T-cell (primary cell): ENCODE measurements at places on chromosomes 12 and 14.

DNA sequence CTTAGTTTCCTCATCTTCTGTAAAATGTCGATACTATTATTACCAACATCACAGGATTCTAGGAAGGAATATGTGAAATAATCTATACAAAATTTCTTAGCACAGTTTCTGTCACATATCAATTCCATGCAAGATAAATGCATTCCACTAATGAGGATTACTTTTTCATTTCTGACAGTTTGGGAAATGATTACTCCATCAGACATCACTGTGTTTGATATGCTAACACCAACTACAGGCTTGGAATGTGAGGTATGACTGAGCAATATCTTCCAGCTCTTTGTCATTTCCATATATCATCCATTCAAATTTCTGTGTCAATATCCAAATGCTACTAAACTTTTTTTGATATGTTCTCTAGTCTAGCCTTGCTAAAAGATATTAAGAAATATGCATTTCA lies 111.2 kb upstream of the PTPRQ start:
- DNase-seq, result no peak

DNA sequence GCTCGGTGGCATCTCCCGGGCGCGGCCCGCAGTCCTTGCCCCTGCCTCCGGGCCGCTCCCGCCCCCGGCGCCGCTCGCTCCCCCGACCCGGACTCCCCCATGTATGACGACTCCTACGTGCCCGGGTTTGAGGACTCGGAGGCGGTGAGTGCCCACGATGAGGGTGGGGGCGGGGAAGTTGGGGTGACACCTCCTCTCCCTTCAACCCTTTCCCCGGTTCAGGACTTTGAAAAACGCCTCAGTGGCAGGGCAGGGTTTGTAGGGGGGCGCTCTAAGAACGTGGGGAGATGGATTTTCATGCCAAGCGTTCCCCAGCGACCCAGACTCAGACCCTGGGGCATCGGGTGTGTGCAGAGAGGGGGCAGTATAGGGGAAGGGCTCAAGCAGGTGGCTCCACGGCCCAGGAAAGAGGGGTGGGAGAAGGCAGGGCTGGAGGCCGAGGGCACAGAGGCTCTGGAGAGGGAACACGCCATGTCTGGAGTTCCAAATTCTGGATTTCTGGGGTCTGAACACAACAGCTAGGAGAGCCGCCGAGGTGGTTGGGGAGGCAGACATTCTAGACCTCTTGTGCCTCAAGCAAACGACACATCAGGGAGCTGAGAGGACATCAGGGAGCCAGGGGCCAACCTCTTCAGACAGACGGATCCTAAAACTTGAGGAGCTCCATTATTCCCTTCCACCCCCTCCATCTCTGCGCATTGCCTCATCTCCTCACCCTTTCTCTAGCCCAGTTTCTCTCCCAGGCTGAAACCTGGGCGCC lies 715 bp downstream of the CACNB3 start:
- DNase-seq, result peak; percentile 36

DNA sequence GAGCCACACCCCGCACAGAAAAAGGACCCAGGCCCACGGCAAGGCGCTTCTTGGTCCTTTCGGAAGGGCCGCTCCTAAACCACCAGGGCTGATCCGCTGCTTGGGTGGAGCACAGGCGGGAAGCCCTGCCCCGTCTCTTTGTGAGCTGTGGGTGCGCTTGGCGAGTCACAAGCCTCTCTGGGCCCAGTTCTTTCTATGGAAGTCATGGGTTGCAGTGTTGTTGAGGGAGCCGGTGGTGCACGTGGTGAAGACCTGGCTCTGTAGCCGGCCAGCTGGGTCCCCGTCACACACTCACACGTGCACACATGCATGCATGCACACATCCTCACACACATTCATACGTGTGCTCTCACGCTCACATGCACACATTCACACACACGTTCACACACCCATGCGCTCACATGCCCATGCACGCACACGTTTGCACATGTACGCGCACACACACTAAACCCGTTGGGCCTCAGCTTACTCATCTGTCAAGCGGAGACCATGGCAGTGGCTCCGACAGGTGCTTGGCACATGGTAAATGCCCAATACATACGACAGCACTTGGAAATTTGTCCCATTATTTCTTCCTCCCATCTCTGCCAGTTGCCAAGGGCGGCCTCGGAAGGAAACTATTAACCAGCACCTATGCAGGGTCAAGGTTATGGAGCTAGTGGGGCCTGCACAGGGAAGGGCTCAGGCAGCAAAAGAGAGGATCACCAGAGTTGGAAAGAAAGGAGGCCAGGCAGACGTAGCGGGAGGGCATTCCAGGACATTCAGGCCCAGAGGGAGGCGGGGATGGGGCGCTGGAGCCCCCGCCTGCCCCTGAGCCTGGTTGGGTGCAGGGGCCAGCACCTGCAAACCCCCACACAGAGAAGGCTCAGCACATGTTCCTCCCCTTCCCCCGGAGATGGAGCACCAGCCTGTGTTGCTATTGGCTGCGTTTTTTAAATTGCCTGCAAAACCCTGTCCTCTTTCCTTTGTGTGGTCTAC lies 96.9 kb downstream of the SETD3 start:
- no peak for DNase-seq

DNA sequence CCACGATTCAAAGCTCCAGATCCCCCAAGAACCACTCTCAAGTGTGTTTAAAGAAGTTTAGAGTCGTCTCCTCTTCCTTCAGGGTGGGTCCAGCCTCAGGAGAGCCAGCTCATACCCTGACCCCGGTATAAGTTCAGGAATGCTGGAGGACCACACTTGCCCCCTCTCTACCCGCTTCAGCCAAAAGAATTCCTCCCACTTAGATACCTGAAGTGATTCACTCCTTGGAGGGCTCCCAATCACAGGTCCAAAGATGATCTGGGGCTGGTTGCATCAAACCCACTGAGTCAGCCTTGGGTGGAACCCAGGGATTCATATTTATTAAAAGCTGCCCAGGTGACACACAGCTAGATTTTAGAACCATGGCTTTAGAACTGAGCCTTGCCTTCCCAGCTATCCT lies 133.5 kb upstream of the PARP11 start:
- DNase-seq, result no peak

DNA sequence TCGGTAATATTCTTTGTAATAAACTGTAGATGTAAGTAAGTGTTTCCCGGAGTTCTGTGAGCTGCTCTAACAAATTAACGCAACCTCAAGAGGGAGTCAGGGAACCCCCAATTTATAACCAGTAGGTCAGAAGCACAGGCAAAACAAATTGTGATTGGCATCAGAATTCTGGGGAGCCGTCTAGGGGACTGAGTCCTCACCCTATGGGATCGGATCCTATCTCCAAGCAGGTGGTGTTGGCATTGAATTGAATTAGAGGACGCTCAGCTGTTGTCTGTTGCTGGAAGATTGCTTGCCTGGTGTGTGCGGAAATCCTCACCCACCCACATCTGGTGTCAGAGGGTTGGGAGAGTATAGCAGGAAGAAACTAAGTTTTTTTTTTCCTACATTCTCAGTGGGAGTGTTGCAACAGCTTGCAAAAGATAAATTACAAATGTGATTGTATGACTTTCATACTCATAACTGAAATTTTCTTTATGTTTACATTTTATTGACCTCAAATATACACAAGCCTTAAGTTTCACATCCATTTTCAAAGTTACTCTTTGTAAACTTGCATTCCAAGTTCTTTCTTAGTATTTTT lies 5.5 kb downstream of the TMEM52B start:
- no peak for DNase-seq

DNA sequence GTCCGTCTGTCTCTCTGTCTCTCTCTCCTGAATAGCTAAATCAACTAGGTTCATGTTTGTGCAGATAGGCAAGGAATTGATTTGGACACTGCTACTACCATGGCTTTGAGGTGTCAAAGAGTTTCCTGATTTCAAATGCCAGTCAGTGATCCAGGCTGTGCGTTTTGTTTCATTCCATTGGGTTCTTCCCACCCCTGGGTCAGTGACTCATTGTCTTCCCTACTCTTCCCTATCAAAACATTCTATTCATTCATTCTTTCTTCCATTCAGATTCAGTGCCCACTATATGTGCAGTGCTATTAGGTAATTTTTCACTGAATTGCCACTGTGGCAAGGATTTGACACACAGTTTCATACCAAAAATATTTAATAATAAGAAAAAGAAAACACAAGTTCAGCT lies 50.4 kb downstream of the RPH3A start:
- no peak for DNase-seq

GRCh38 chr12:113384778-113385177 lies 18.9 kb downstream of the SDS start:
- no peak for DNase-seq

- DNase-seq, result no peak
These were observed 44.6 kb upstream of the VRK1 start for GRCh38 chr14:96752594-96752993.

DNA sequence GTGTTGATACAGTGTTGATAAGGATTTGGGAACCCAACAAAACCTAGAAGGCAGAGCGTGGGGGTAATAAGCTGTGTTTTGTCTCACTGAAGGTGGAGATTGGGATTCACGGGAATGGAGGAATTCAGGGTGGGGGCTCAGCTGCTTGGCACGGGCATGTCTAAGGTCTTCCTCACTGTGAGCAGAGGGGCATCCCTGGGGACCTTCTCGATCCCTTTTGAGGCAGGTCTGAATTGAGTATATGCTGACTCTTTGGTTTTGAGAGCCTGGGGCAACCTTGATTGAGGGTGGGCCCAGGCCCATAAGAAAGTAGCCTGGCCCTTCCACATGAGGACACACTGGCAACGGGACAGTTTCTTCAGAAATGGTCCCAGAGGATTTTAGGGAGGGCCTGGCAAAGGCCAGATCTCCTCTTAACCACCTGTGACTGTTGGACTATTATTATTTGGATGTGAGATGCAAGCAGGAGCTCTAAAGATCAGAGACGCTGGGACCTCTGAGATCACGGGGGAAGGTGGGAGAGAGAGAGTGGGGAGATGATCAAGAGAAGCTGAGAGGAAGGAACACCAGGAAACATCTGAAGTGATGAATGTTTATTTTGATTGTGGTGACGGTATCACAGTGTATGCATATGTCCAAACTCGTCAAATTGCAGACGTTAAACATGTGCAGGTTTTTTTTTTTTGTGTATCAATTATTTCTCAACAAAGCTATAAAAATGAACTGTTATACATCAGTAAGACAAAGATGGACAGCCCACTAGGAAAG lies 48.4 kb downstream of the SMIM41 start:
- DNase-seq, result no peak
